ENCODE measurements at places on chromosomes 13 and 19.

GRCh38 chr19:45206328-45206727, 27.7 kb downstream of the BLOC1S3 start:
- no peak for DNase-seq

- no peak for DNase-seq
These were observed 4.2 kb downstream of the VMAC start for GRCh38 chr19:5908773-5909442.

DNA sequence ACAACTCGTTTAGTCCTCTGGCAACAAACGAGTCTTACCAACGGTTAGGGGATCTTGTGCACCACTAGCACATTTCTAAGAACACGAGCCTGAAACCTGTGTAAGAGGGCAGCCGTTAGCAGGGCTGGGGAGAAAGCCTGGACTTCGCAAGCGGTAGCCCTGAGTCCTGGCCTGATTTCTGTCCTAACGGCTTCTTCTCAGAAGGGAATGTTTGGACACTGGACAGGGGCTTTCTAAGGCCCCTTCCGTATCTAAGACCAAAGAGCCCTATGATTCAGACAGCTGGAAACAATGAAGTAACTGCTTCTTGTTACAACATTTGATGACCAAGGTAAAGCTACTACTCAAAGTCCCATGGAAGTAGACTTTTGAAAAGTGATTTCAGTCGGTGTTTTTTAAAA, 2.2 kb downstream of the ANKRD10 start:
- no peak for DNase-seq

DNA sequence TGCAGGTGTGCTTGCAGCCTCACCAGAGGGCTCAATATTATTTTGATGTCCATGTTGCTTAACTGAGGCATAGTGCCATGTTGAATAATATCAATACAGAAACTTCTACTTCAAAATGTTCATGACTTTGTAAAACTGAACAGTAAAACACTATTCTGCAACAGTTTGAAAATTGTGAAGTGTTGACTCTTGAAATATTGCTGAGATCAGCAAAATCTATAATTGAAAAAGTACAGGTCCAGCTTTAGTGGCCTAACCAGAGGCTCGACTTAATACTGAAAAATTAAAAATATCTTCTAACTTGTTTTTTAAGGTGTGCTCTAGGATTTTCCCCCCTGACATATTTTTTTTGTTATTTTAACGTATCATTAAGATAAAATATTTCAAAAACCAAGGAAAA, 1460.7 kb downstream of the EFNB2 start:
- no peak for DNase-seq

- no peak for DNase-seq
These were observed 911.5 kb downstream of the UQCRFS1 start for GRCh38 chr19:28301463-28301862.

DNA sequence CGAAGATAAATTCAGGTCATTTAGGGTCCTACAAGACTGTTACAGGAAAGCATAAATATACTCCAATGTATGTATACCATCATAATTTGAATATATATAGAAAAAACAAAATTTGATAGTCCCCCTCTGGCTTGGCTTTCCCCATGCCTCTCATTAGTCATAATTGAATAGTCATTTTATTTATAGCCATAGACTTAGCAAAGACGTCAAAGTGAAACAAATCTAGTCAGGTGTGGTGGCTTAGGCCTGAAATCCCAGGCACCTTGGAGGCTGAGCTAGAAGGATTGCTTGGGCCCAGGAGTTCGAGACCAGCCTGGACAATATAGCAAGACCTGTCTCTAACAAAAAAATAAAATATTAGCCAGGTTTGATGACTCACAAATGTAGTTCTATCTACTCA, 141.1 kb downstream of the TNFRSF19 start:
- DNase-seq: no peak

- DNase-seq: no peak
These were observed 21.9 kb upstream of the MKNK2 start for GRCh38 chr19:2072757-2073551.

- DNase-seq: no peak
These were observed 245.1 kb downstream of the LMO7 start for GRCh38 chr13:75881109-75881775.

DNA sequence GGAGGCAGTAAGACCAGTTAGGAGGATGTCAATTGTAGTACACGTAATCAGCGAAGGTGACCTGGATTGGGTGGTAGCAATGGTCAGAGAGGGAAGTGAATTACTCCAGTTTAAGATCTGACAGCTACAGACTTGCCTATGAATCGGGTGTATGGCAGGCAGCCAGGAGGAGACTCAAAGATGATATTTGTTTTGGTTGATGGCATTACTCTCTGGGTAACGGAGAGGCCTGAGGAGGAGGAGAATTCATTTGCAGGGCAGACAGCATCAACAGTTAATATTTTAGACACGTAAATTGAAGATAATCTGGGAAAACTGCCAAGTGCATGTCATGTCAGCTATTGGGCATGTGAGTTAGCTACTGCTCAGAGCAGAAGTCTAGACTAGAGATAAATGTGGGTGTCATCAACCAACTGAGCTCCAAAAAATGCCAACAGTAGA, 109.2 kb downstream of the SGCG start:
- no peak for DNase-seq

DNA sequence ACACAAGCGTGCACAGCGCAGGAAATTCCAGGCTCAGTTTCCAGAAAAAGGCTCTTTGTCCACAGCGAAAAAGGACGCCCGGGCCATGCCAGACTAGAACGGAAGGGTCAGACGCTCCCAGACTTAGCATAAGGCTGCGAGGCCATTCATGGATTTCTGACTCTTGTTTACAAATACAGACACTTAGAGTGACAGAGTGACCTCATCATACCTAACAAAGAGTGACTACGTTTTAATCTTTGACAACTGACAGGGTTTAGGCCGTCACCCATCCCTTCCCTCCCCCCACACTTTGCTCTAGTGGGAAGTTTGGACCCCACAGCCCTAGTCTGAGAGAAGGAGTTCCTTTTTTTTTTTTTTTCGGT, 418 bp upstream of the ZNF709 start:
- DNase-seq: no peak

GRCh38 chr13:29935309-29935981, 85.0 kb upstream of the UBL3 start:
- peak; percentile 44 for DNase-seq

GRCh38 chr19:23406721-23407120, 11.4 kb upstream of the ZNF91 start:
- no peak for DNase-seq

- no peak for DNase-seq
These were observed 37.0 kb upstream of the DCT start for GRCh38 chr13:94516456-94516855.

Measured in NCI-H187 treated with DMSO at 0.1 percent for 48 hours (cell line).